Right lobe of liver (tissue), 6 donors: ENCODE measurements at places on chromosomes 1 and 21. TPM values are rescaled to one million over a fixed set of nuclear protein-coding genes. Genes with fewer than 3 reads are reported as not detected.

BRDT gene
- not detected for total RNA-seq

RASSF5 gene
- 13.1 TPM for total RNA-seq

LEMD1 gene
- total RNA-seq: not detected

LRRC52 gene
- not detected for total RNA-seq

DFFA gene
- 24.8 TPM for total RNA-seq

SGIP1 gene
- 1.1 TPM for total RNA-seq

- H3K27me3 ChIP-seq: no peaks in the 10 kb centered on the region
- no peak overlapping the region for H3K27ac ChIP-seq
- DNase-seq: no peak
- H3K4me3 ChIP-seq: no peak overlapping the region
Measured at GRCh38 chr1:77762072-77762476, 2.4 kb upstream of the USP33 start.

DNA sequence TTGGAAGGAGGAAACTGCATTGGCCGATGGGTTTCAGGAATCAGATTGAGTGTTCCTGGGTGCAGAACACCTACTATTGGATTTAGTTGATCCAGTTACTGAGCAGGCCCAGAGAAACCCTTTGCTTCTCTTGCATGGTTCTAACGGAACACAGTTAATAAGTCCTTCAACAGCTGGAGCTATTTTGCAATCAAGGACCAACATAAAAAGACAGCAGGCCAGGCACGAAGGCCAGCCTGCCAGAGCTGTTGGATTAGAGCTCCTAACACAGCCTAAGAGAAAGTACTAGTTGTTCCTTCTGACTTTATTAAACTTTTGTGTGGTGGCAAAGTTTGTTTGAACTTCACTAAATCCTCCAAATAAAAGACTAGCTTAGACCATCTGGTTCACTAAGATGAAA, 148.0 kb upstream of the LMO4 start:
- H3K36me3 ChIP-seq: no peaks in the 10 kb centered on the region
- DNase-seq: no peak
- H3K27me3 ChIP-seq: no peaks in the 10 kb centered on the region
- no peaks in the 10 kb centered on the region for H3K4me1 ChIP-seq
- H3K4me3 ChIP-seq: no peak overlapping the region
- H3K27ac ChIP-seq: no peak overlapping the region

DNA sequence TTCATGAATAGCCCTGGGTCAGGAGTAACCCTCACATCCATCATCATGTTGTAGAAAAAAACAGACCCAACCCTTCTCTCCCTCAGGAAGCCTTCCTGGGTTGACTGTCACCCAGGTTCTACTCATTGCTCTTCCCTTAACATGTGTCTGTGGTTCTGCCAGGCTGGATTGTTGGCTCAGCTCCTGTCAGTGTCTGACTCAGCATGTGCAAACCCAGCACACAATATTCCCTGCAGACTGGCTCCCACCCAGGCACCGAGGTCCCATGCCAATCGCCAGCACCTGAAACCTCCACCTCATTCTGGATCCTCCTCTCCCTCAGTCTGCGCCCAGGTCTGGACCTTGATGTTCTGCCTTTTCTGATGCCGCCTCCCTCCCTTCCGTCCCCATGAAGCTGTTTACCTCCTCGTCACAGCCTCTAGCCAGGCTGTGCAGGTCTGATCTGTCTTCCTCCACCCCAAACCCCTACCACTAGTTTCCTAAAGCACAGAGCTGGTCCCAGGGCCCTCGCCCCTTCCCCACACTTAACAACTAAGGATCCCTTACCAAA, 4.3 kb upstream of the S100A8 start:
- no peaks in the 10 kb centered on the region for H3K36me3 ChIP-seq
- no peaks in the 10 kb centered on the region for H3K4me1 ChIP-seq
- no peak overlapping the region for H3K4me3 ChIP-seq
- no peak overlapping the region for H3K27ac ChIP-seq

- no peaks in the 10 kb centered on the region for H3K4me1 ChIP-seq
- no peaks in the 10 kb centered on the region for H3K36me3 ChIP-seq
- no peak for DNase-seq
- H3K27ac ChIP-seq: no peak overlapping the region
Measured at GRCh38 chr1:89457046-89457445, 67.6 kb upstream of the LRRC8B start.

DNA sequence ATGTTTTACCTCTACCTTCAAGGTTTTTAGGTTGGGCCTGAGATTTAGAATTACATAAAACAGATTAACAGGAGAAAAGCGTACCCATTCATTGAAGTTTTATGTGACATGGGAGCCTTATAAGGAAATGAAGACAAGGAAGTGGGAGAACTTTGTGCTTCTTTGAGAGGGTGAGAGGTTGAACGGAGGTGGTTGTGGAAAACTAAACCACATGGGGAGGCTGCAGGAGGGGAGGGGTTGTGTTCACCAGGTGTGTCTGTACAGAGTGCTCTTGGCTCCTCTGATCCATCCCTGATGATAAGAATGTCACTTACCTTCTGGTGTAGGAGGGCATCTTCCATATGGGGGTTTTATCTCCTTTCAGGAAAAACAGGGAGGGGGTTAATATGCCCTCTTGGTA, 2.7 kb downstream of the SLX9 start:
- H3K4me3 ChIP-seq: no peak overlapping the region
- DNase-seq: no peak
- no peak overlapping the region for H3K27ac ChIP-seq
- no peaks in the 10 kb centered on the region for H3K27me3 ChIP-seq
- no peaks in the 10 kb centered on the region for H3K4me1 ChIP-seq
- no peaks in the 10 kb centered on the region for H3K36me3 ChIP-seq

DNA sequence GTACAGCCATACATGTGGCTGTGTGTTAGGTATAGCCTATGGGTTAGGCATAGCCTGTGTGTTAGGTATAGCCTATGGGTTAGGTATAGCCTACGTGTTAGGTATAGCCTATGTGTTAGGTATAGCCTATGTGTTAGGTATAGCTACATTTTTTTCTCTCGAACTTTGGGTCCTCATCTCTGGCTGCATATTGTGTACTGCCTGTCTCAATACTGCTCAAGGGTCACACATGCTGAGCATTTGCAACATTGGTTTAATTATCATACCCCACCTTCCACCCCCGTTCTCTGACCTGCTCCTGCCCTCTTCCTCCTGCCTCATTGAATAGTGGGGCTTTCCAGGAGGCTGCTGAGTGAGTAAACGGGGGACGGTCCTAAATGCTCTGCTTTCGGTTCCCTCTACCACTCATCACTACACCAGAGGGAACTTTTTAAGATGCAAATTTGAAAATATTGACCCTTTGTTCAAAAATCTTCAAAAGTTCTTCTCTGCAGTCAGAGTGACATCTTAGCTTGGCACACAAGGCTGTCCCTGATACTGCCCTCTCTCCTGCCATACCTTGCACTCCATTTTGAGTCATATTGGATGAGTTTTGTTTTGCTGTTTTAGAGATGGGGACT, 17.8 kb downstream of the OR2B11 start:
- H3K4me3 ChIP-seq: no peak overlapping the region
- H3K27ac ChIP-seq: no peak overlapping the region
- H3K36me3 ChIP-seq: no peaks in the 10 kb centered on the region
- H3K27me3 ChIP-seq: no peaks in the 10 kb centered on the region

DNA sequence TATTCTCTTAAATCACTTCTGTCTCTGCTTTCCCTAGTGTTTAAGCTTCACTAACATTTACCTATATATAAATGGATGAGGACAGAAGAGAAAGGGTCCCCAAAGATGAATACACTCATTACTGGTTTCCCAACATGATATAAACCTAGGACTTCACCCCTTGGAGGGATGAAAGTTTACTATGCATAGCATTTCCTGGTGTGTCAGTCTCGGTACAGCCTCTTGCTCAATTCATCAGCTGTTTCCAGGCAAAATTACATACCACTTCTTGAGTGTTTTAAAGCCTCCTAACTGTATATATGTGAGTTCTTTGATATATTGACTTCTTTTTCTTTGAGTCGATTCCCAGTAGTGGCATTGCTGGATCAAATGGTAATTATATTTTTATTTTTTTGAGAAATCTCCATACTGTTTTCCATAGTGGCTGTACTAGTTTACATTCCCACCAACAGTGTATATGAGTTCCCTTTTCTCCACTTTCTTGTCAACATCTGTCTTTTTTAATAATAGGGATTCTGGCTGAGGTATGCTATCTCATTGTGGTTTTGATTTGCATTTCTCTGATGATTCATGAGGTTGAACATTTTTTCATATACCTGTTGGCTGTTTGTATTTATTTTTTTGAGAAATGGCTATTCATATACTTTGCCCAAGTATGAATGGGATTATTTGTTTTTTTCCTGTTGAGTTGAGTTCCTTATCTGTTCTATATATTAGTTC, 259.3 kb upstream of the CACYBP start:
- H3K36me3 ChIP-seq: no peaks in the 10 kb centered on the region
- no peak for DNase-seq
- H3K4me3 ChIP-seq: no peak overlapping the region
- H3K4me1 ChIP-seq: no peaks in the 10 kb centered on the region
- no peak overlapping the region for H3K27ac ChIP-seq

DNA sequence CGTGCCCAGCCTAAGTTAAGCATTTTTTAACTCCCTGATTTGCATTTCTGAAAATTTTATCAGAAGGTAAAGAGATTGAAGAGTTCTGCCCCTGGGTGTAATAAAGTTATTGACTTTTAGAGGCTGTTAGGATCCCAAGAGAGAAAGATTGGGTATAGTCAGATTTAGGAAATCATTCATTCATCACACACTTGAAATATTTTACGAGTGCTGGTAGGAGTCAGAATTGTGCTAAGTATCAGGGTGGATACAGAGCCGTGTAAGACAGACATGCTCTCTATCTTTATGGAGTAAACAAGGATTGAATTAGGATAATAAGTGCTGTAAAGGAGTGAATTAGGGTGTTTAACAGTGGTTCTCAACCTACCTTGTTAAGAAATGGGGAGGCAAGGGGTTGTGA, 3.0 kb downstream of the SZT2 start:
- no peak overlapping the region for H3K27ac ChIP-seq
- no peaks in the 10 kb centered on the region for H3K27me3 ChIP-seq
- peaks cover 16% of the 10 kb centered on the region for H3K4me1 ChIP-seq
- no peaks in the 10 kb centered on the region for H3K36me3 ChIP-seq
- DNase-seq: no peak

GRCh38 chr1:33165209-33165608, 16.6 kb downstream of the TRIM62 start:
- no peak overlapping the region for H3K27ac ChIP-seq
- no peaks in the 10 kb centered on the region for H3K27me3 ChIP-seq
- H3K4me3 ChIP-seq: no peak overlapping the region
- no peak for DNase-seq
- no peaks in the 10 kb centered on the region for H3K4me1 ChIP-seq
- no peaks in the 10 kb centered on the region for H3K36me3 ChIP-seq

DNA sequence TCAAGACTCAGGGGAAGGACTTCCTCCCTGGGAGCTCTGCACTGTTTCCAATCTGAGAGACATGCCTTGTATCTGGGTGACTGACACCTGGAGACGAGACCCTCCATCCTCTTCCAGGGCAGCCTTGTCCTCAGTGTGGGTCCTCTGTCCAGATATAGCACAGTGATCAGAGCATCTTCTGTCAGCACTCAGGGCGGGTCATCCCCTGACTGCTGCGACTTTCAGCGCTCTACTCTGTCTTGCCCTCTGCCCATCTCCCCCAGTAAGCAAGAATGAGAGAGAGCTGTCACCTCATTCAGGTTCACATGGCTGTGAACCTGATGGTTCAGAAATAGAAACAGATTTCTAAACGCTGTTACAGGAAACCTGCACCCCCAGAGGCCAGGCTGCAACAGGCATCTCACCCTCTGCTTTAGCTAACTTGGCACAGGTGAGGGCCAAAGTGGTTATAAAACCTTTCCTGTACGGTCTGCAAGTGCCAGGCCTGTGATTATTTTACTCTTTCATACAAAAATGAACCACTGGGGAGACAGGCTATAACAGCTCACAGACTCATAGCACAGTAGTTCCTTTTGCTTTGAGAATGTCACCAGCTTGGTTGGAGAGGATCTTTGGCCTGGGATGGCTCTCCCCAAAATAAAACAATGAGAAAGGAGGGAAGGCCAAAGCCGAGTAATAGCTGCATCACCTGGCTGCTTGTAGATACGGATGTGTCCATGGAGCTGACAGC, 11.4 kb upstream of the TENT5C start:
- H3K27ac ChIP-seq: peak overlapping the region; percentile 40
- no peaks in the 10 kb centered on the region for H3K4me1 ChIP-seq
- DNase-seq: peak; percentile 67
- no peak overlapping the region for H3K4me3 ChIP-seq

GRCh38 chr1:179080866-179081686, 794 bp upstream of the TOR3A start:
- peak overlapping the region; percentile 95 for H3K4me3 ChIP-seq
- H3K27ac ChIP-seq: peak overlapping the region; percentile 67
- no peaks in the 10 kb centered on the region for H3K27me3 ChIP-seq
- no peak for DNase-seq
- peaks cover 4% of the 10 kb centered on the region for H3K36me3 ChIP-seq

DNA sequence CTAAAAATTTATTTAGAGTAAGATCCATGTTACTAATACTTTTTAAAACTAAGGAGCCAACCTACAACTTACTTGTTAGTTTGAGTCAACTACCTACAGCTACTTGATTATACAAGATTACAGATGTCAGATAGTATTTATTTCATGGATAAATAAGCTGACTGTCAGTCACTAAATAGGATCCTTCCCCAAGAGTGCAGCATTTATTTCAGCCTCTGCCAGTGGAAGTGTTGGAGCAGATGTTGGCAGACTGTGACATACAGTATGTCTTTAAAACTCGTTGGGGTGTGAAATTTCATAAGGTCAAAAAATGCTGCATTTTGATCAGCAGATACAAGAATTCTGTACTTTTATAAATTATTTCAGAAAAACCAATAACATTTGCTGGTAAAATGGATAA, 156.2 kb downstream of the AKT3 start:
- no peak overlapping the region for H3K27ac ChIP-seq
- no peaks in the 10 kb centered on the region for H3K36me3 ChIP-seq
- no peaks in the 10 kb centered on the region for H3K27me3 ChIP-seq
- no peaks in the 10 kb centered on the region for H3K4me1 ChIP-seq
- no peak for DNase-seq

DNA sequence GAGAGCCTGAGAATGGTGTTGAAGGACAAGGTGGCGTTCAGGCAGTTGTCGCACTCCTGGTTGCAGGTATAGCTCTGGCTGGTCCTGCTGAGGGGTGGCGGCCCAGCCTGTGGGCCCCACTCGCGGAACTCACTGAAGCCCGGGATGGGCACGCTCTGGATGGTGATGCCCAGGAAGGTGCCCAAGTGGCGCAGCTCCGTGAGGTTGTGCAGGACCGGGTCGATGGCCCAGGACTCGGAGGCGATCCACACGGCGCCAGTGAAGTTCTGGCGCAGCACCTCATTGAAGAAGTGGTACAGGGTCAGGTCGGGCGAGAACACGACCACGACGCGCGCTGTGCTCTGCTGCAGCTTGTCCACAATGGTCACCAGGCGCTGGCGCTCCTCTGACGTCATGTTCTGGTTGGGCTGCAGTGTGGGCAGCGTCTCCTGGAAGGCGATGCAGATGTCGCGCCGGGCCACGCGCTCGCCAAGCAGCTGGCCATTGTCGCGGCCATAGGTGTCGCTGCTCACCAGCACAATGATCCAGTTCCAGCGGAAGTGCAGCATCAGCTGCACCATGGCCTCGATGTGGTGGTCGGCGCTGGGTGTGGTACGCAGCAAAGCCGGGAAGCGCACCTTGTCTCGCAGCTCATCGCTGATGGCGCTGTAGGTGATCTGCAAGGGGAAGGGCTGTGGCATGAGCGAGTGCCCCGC, 5.0 kb downstream of the TAS1R2 start:
- H3K27ac ChIP-seq: no peak overlapping the region
- no peaks in the 10 kb centered on the region for H3K36me3 ChIP-seq
- DNase-seq: no peak
- H3K27me3 ChIP-seq: no peaks in the 10 kb centered on the region
- H3K4me3 ChIP-seq: no peak overlapping the region
- H3K4me1 ChIP-seq: no peaks in the 10 kb centered on the region

- H3K27ac ChIP-seq: no peak overlapping the region
- H3K27me3 ChIP-seq: no peaks in the 10 kb centered on the region
- H3K4me3 ChIP-seq: no peak overlapping the region
- H3K36me3 ChIP-seq: peaks cover 80% of the 10 kb centered on the region
- no peak for DNase-seq
Measured at GRCh38 chr1:154440036-154440804, 35.1 kb downstream of the IL6R start.
